ENCODE measurements at places on chromosomes 7 and 10.

DNA sequence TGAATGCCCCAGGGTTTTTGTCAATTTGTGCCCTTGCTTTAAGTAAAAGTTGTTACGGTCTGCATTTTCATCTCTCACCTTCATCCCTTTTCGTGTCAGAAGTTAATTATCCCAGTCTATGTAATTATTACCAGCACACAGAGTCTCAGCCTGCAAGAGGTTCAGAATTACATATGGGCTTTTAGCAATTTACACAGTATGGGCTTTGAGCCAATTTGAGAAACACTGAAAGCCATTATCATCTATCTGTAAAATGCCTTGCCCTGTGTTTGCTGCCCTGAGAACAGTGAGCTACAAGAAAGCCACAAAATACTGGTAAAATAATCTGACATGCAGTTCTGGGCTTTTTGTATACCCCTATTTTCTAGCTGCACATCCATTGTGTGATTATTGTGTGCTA, 125.6 kb upstream of the STEAP4 start:
- DNase-seq = no peak

DNA sequence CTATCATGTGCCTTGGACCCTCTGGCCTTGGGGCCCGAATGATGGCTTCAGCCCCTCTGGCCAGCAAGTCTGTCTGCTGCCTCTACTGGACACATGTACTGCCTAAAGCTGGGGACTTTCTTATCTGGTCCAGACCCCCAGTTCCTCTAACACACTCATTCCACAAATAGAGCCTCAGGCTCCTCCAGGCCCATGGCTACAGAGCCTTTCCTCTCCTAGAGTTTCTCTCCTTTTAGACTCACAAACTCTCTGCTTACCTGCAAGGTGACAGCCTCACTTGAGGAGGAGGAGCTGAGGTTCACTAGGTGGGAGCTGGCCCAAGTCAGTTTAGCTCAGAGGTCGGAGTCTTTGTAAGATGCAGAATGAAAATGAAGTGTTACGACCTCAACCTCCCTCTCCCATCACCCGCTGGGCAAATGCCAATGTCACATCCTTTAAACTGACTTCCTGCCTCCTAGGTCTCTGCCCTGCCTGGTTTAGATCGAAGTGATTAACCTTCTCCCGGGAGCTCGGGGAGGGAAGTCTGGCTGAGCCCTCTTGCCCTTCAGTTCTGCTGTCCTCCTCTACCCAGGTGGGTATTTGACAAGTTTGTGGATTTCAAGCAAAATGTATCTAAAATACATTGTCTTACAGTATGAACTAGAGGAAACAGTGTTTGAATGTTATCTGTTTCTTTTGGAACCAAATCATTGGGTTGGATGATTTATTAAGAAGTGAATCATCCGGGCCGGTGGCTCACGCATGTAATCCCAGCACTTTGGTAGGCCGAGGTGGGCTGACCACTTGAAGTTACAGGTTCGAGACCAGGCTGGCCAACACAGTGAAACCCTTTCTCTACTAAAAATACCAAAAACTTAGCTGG, 71.9 kb upstream of the TNS3 start:
- DNase-seq = no peak

- DNase-seq = no peak
Measured at GRCh38 chr7:119483364-119483763, 789.6 kb upstream of the KCND2 start.

DNA sequence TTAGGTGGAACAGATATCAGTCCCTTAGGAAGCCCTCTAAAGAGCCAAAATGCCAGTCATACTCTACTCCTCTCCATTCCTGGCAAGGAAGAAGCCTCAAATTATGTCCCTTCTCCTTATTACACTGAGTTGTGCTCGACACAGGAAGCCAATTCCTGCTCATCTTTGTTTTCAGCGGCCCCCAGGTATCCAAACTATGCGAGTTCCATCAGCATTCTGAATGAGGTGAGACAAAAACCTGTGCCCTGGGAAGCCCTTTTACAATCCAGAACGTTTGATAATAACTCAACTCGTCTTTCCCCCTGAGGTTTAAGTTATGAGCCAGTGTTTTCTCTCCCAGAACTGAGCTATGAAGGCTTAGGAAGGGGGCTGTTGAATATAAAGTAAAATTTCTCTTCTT, 580.5 kb downstream of the NXPH1 start:
- no peak for DNase-seq

Measured in H4 (cell line).